ENCODE measurements at places on chromosomes 12 and 14.

DNA sequence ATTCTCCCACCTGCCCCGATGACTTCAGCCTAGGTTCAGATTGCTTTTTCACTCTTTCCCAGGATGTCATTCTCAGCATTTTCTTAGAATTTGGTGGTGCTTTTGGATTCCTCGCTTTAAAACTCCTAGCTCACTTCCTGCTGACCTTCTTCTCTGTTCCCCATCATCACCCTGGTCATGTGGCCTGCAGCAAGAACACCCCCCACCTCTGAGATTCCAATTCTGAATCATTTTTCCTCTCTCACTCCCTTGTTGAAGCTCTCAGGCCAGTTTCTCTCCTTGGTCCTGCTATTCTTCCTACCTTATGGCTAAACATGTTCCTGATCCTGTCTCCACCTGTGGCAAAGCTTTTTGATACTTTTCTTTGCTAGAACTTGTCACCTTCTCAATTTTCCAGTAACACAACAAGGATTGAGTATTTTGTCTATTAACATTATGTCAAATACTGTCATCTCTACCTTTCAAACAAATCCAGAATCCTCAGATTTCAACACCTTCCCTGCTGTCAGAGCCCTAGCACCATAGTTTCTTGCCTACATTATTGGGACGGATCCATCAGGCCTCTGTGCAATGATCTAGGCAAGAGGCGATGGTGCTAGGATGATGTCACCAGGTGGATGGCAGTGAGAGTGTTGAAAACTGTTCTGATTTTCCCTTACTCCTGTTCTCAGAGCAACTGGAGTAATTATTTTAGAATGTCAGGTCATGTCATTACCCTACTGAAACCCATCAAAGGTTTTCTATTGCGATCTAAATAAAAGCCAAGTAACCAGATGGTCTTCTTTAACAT is 233.7 kb downstream of the MON2 start:
- DNase-seq, result no peak

- peak; percentile 24 for DNase-seq
Observed at GRCh38 chr14:26841920-26842741, 244.3 kb upstream of the NOVA1 start.

DNA sequence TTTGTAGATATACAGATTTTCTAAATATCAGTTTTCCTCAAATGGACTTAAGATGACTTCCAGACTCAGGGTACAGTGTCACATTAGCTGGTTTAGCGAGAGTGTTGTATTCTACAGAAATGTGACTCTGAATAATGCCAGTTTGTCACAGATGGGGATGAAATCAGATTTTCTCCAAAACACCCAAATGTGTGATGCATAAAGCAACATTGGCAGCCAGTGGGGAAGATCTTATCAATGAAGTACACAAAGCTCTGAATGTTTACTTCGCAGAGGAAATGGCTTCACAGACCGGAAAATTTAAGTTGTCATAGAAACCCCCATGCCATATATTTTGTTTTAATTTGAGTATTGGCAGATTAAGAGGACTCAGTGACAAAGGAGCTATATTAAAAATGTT is 29.9 kb downstream of the ANO4 start:
- no peak for DNase-seq

GRCh38 chr14:70641548-70642302 is at the start of gene TTC9:
Gene TTC9 (plus strand): TSS chr14:70641916. CDS start chr14:70642130, 214 bp downstream.
- no peak for DNase-seq

GRCh38 chr12:76252031-76252430 is 96.2 kb downstream of the BBS10 start:
- no peak for DNase-seq

DNA sequence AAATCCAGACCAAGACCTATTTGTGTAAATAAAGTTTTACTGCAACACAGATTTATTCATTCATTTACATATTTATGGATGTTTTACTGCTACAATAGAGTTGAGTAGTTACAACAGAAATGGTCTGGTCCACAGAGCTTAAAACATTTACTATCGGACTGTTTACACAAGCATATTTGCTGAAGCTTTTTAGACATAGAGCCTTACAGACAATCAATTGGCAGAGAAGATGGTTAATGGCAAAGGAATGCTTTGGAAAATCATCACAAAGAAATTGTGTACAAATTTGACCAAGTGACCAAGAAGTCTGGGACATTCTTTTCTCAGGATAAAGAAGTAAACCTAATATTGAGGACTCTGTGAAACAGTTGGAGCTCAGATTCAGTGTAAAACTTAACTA is 504.3 kb downstream of the SLC16A7 start:
- no peak for DNase-seq

DNA sequence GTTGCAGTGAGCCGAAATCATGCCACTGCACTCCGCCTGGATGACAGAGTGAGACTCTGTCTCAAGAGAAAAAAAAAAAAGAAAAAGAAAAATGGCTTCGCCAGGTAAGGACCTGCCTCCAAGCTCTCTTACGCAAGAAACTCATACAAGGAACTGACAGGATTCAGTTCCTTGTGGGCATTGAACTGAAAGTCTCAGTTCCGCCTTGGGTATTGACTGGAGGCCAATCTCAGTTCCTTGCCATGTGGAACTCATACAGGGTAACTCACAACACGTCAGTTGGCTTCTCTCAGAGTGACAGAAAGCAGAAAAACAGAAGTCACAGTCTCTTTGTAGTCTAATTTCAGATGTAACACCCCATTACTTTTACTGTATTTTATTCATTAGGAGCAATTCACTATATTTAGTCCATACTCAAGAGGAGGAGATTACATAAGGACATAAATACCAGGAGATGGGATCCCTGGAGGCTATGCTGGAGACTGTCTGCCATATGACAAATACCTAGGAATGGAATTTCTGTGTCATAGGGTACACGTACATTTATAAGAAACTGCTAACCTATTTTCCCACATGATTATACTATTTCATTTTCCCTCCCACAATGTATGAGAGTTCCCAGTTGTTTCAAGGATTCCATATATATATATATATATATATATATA is 11.4 kb upstream of the NOPCHAP1 start:
- no peak for DNase-seq

DNA sequence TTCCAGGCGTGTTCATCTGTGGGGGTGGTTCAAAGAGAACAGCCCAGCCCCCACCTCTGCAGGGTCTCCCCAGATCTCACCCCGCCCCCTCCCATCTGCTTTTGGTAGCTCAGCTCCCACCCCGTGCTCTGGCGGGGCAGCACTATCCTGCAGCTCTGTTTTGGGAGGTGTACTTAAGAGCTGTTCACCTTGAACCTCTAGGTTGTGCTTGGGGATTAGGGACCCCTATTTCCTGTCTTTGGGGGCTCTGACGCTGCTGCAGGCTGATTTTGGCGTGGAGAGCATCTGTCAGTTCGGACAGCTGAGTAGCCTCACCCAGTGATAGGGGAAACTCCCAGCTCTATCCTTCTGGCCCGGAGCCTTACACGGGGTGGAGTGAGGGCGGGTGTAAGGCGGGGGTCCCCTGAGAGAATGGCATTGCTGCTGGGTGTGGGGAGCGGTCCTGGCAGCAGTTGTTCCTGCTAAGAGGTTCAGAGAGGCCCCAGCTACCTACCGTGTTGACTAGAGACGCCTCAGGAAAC is 765 bp downstream of the TMEM120B start:
- DNase-seq, result no peak

- no peak for DNase-seq
Observed at GRCh38 chr12:98275131-98275475, 240.3 kb upstream of the TMPO start.

- DNase-seq, result no peak
Observed at GRCh38 chr12:65532764-65533163, 254.3 kb downstream of the MSRB3 start.

DNA sequence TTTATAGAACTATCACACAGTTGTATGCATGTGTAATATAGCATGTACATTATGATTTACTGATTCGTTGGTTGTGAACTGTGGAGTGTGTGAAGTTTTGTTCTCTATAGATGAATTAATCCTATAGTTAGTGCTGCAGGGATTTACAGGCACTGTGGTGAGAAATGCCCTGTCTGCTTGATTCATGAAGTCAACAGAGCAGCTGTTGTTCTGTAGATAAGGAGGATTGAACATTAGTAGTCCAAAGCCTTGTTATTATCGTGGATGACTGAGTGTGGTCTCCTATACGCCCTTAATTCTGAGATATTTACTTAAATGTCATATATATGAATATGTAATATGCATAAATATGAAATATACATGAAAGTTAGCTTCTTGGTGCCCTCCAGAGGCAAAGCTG is 98.3 kb downstream of the DNAH10 start:
- no peak for DNase-seq

DNA sequence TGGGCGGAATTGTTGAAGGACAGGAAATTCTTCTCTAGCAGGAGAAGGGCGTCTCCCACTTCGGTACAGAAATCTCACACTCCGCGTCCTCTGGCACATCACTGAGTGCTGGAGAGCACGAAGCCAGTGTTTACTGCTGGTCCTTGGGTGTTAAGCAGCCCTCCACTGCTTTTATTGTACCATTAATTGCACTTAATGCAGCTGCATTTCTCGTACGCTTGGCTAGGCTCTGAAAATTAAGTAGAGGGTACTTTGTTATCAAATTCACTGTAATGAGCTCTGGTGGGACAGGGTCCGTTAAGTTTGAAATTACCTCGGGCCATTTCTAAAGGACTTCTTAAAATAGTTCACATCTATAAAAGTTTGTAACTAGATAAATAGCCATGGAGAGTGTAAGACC is 411.2 kb downstream of the NPAS3 start:
- DNase-seq, result no peak

- DNase-seq, result no peak
Observed at GRCh38 chr14:38199739-38200138, 8.0 kb upstream of the SSTR1 start.

GRCh38 chr12:53049571-53050318 is at the start of gene TNS2:
Gene TNS2 (plus strand): TSS chr12:53050065. CDS start chr12:53050186, 121 bp downstream.
- no peak for DNase-seq

GRCh38 chr12:59594943-59595500 is 807 bp upstream of the SLC16A7 start:
- no peak for DNase-seq

GRCh38 chr12:66603461-66603860 is 75.4 kb downstream of the GRIP1 start:
- no peak for DNase-seq

- no peak for DNase-seq
Observed at GRCh38 chr12:71691504-71692129, 5.7 kb downstream of the TMEM19 start.

DNA sequence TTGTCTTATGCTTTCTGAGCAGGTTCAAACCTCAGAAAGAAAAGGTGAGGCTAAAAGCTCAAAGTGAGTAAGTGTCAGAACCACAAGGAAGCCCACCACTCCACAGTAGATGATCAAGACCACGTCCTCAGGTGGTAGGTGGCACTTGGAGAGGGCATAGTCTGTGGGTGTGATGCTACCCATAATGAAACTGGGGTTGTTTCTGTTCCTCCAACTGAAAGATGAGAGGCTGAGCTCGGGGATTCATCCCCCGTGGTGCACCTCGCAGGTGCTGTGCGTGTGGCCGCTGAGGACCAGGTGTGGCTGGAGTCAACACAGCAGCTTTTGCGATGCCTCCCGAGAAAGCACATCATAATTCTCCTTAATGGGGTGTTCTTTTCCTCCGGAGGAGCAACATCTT is 285.7 kb downstream of the TTC8 start:
- DNase-seq, result no peak
